ENCODE measurements at places on chromosomes 7 and 10. TPM values are rescaled to one million over a fixed set of nuclear protein-coding genes. Genes with fewer than 3 reads are reported as not detected.

The SPDYE1 gene
- total RNA-seq = not detected

DNA sequence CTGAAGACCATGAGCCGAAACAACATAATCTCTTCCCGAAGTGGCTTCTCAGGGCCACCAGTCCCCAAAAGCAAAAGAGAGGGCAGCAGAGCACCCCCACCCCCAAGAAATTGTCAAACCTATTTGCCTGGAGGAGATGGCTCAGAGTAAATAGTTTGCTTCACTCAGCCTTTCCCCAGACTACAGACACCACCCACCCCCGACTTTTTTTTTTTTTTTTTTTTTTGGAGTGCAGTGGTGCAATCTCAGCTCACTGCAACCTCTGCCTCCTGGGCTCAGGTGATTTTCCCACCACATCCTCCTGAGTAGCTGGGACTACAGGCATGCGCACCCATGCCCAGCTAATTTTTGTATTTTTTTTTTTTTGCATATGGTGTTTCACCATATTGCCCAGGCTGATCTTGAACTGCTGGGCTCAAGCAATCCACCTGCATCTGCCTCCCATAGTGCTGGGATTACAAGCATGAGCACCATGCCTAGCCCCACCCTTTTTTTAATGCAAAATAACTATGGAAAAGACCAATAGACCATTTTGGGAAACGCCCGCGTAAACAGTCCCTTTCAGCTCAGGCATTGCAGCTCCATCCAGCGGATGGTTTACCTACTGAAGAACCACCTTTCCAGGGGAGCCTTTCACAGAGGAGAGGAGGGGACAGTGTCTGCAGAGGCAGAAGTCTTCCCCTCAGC, 9.7 kb downstream of the ZMIZ1 start:
- no peak for ATAC-seq

The AMPH gene
- 0.16 TPM for total RNA-seq

DNA sequence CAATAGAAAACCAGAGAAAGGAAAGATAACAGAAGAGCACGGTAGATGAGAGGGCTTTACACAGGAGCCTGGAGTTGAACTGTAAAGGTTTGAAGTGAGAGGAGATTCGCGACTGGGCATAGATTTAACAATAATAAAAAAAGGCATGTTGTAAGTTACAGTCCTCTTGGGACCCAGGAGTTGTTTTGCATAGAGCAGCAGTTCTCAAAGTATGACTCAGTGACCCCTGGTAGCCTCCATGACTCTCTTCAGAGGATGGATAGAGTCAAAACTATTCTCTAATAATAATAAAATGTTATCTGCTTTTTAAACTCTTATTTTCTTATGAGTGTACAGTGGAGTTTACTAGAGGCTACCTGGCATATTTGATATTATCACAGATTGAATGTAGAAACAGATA, 262.3 kb downstream of the SORCS3 start:
- ATAC-seq = no peak

The CUL1 gene
- 29.0 TPM for total RNA-seq

GRCh38 chr7:37113661-37114355, 334.9 kb downstream of the ELMO1 start:
- no peak for ATAC-seq

The SORCS3 gene
- total RNA-seq = not detected

The ZNF107 gene
- 2.3 TPM for total RNA-seq

DNA sequence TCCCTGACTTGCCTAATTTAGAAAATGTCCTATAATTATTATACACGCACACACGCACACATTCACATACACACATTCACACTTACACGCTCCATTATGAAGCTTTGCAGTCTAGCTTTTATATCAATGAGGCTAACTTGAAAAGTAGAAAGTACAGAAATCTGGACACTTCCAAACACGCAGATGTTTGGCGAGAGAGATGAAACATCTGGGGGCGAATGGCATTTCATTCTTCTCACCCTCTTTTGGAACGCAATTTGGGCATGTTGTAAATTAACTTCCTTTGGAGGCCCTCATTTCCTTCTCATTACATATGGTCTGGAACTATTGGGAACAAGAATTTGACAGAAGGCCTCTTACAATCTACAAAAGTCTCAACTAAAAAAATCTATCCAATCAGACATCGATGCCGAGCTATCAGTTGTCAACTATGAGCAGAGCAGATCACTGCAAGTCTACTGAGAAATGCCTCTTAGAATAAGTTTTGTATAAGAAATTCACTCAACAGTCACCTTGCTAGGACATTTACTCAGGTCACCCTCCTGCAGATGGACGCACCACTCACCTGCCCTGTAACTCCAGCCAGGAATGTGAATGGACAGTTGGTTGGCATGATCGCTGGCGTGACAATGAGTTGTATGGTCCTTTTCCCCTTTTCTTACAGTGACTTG, 115.2 kb upstream of the ADAM12 start:
- no peak for ATAC-seq
